RCC 7860 (cell line): ENCODE measurements at places on chromosomes 5 and 9.
A peak's percentile ranks its signal among the peaks of the same experiment; 100 is the strongest.

GRCh38 chr9:128731691-128732090, 7.8 kb upstream of the ZDHHC12 start:
- DNase-seq: no peak

GRCh38 chr5:78008356-78008967, 232.3 kb upstream of the TBCA start:
- DNase-seq: peak; percentile 6

- DNase-seq: no peak
These were observed 38.7 kb downstream of the CXXC5 start for GRCh38 chr5:139686706-139687441.

DNA sequence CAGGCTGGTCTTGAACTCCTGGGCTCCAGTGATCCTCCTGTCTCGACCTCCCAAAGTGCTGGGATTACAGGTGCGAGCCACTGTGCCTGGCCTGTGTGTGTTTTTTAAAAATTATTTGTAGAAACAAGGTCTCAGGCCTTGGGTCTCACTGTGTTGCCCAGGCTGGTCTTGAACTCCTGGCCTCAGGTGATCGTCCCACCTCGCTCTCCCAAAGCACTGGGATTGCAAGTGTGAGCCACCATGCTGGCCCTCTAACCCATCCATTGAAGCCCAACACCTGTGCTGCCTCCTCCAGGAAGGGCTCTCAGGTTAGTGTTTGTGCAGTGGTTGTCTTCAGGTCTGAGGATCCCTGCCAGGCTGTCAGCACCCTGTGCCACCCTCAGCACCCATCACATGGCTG, 56.6 kb downstream of the CXXC5 start:
- DNase-seq: no peak

GRCh38 chr9:126510564-126510963, 103.2 kb upstream of the LMX1B start:
- no peak for DNase-seq

GRCh38 chr9:7129391-7129790, 371.6 kb downstream of the KDM4C start:
- DNase-seq: peak; percentile 20

GRCh38 chr5:168005093-168005492, 286.4 kb upstream of the WWC1 start:
- DNase-seq: no peak

GRCh38 chr9:129493002-129493705, 127.7 kb downstream of the C9orf50 start:
- DNase-seq: no peak

GRCh38 chr9:14906644-14907359, 3.4 kb downstream of the FREM1 start:
- DNase-seq: no peak

GRCh38 chr5:95861864-95862561, 39.5 kb upstream of the GLRX start:
- DNase-seq: peak; percentile 58

DNA sequence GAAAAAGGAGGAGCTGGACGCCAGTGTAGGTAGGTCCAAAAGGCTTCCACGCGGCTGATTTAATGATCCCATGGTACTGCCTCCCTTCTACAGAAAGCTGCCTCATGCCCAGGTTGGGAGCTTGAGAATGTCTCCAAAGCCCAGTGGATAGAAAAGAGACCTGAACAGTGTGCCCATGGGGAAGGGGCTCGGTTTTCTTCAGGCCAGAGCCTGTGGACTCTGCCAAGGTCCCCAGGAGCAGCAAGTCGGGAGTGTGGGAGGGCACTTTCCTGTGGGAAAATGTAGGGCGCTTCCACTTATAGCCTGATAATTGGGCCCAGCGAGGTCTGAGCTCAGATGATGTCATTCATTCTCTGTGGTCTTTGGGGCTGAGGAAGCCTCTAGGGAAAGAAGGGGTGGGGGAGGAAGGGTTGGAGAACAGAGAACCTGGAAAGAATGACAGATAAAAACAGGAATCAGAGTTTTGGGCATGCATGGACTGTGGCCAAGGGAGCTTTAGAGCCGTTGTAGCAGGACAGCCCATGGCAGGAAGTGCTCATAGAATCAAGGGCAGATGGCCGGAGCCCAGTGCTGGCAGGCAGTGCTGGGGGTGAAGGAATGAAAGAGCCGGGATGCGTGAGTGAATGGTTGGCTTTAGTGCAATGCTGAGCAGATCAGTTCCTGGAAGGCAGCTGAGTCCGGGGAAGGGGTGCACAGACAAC, 42.5 kb upstream of the SH3PXD2B start:
- no peak for DNase-seq

DNA sequence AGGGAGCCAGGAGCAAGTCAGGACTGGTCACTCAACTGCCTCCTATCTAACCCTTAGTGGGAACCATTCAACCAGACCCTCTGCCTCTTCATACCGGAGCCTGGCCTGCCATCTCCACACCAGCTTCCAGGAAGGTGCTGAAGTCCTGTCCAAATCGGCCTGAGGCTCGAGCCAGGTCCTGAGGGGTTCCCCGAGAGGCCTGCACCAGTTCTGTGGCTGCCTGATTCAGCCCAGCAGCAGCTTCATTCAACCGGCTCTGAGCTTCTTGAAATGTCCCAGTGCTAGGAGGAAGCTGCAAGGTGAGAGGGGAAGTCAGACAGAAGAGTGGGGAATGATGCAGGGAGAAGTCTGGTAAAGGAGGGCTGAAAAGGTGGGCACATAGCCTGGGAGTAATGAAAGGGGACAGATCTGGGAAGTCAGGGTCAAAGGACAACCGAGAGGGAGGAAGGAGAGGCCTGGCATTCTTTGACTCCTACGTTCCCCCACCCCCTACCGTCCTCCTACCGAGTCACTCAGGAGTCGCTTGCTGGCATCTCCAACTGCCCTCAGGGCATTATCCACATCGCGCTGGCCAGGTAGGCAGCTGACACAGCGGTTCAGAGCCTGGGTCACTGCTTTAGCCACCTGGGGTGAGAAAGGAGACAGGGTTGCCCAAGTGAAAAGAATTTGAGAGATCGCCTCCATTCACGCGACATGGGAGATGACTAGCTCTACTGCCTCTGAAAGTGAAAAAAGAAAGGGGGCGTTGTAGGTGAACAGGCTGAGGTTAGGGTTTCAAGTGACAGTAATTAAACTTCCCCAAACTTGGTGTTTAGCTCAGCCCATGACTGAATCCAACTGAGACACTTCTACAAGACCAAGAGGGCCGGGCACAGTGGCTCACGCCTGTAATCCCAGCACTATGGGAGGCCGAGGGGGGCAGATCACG, 20.2 kb downstream of the TLN1 start:
- no peak for DNase-seq

- no peak for DNase-seq
These were observed 13.6 kb downstream of the LPCAT1 start for GRCh38 chr5:1510151-1510561.

GRCh38 chr5:63655043-63655442, 307.2 kb downstream of the HTR1A start:
- DNase-seq: no peak

GRCh38 chr5:68464424-68464823, 248.9 kb downstream of the PIK3R1 start:
- peak; percentile 72 for DNase-seq

DNA sequence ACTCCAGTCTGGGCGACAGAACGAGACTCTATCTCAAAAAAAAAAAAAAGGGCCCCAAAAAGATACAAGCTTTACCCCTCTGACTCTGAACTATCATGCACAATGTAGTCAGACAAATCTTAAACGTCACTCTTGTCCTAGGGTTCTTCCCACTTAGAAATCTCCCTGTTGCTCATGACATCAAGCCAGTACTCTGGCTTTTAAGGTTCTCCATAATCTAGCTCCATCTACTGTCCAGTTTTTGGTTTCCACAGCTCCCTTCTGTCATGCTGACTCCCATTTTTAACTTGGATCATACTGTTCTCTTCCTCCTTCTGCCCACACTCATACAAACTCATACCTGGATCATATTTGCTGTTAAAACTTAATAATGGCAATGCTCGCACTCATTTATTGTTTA, 156.7 kb upstream of the TLX3 start:
- DNase-seq: no peak

GRCh38 chr5:180580681-180581080, 10.6 kb downstream of the SCGB3A1 start:
- no peak for DNase-seq

- no peak for DNase-seq
These were observed 72.2 kb downstream of the PRDM9 start for GRCh38 chr5:23579566-23579965.

GRCh38 chr5:159864885-159865691, 51.2 kb upstream of the ADRA1B start:
- no peak for DNase-seq

DNA sequence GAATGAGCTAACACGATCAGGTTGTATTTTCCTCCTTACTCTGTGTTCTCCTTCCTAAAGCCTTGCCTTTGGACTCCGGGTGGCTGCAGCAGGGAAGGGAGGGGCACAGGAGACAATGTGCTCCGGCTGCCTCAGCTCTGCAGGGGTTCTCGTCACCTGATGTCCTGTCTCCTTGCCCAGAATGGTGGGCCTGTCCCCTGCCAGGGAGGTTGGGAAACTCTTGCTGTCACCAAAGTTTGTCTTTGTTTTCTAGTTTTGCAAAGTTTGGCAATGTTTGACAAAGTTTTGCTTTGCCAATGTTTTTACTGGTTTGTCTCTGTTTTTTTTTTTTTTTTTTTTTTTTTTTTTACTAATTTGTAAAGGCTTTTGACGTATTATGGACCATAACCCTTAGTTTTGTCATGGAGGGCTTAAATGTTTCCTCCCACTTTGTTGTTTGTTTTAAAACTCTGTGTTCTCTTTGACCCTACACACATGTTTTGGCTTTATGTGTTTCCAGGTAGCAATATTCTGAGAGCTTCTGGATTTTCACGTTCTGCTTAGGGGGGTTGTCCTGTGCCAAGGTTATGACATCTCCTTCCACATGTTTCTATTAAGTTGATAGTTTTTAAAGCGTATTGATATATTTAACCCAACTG, 49.3 kb downstream of the GADD45G start:
- DNase-seq: no peak

GRCh38 chr9:122939601-122940000, 1.2 kb upstream of the RABGAP1 start:
- no peak for DNase-seq

- no peak for DNase-seq
These were observed 17.8 kb downstream of the IFNA5 start for GRCh38 chr9:21287280-21287679.

DNA sequence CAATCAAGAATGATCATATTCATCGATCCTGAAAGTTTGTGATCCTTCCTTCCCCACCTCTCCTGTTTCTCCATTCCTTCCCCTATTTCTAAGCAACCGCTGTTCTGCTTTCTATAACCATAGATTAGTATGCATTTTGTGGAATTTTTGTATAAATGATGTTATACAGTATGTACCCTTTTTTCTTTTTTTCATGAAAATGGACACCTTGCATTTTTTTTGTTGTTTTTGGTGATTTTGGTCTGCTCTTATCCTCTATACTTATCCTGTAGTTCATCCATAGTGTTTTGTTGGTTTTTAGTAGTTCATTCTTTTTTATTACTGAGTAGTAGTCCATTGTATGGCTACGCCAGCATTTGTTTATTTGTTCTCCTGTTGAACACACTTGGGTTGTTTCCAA, 46.1 kb downstream of the SCGB3A1 start:
- no peak for DNase-seq

DNA sequence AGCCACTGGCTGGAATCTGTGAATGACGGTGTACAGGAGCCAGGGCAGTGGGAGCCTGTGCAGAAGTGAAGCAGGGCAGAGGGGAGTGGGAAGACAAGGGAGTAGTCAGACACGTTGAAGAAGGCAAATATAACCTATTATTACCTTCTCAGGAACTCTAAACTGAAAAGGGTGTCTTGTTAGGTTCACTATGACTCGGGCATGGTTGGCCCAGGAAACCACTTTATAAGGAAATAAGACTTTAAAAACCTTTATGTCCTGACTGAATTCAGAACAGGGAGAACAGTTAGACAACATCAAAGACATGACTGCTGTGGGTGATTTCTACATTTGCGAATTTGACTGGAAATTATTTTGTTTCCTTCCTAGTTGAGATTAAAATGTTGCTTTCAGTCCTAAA, 107.5 kb downstream of the ACER2 start:
- no peak for DNase-seq

DNA sequence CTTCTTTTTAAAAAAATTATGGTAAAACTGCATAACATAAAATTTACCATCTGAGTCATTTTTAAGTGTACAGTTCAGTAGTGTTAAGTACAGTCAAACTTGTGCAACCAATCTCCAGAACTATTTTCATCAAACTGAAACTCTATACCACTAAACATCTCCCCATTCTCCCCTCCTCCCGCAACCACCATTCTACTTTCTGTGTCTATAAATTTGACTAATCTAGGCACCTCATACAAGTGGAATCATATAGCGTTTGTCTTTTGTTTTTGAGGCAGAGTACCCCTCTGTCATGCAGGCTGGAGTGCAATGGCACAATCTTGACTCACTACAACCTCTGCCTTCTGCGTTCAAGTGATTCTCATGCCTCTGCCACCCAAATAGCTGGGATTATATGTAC, 24.0 kb upstream of the EBF1 start:
- DNase-seq: no peak

GRCh38 chr5:132239776-132240175, 12.1 kb upstream of the P4HA2 start:
- DNase-seq: no peak

DNA sequence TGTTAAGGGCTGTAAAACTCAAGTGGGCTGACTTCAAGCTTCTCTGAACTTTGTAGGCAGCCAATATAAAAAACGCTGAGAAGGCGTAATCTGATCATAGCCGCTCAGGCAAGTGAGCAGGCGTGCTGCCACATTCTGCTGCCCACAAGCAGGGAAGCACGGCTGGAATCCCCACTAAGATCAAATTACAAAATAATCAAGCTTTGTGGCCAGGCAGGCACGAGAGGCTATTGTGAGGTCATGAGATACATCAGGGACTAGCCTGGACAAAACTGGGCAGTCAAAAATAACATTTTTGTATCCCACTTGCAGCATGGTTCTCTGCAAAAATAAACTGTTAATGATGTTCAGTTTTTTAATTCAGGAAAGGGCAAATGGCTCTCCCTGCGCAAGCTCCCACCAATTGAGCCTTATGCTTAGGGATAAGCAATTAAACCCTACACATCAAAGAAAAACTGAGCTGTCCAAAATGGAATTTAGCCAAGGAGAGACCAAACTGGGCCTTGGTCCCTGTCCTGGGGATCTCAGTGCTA, 64.0 kb downstream of the POU5F2 start:
- peak; percentile 56 for DNase-seq

DNA sequence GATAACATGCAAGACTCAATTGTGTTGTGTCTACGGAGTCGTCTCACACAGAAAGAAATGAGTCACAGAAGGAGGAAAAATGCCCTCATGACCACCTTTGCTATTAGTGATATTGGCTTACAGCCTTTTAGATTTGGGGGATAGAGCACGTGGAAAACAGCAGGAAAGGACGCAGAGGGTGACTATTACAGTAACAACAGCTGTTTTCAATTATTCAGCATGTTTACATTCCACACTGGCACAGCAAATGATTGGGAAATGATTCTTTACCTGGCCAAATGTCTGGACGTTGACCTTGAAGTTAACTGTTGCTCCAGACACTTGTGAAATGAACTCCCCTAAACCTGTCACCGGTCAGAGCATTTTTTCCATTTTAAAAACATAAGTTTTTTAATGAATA, 46.8 kb downstream of the APTX start:
- no peak for DNase-seq

- no peak for DNase-seq
These were observed 101.7 kb downstream of the CDH18 start for GRCh38 chr5:19886123-19886917.

- peak; percentile 99 for DNase-seq
These were observed 52.6 kb upstream of the TNFAIP8 start for GRCh38 chr5:119302916-119303897.
